ENCODE measurements at places on chromosomes 3 and 15.

DNA sequence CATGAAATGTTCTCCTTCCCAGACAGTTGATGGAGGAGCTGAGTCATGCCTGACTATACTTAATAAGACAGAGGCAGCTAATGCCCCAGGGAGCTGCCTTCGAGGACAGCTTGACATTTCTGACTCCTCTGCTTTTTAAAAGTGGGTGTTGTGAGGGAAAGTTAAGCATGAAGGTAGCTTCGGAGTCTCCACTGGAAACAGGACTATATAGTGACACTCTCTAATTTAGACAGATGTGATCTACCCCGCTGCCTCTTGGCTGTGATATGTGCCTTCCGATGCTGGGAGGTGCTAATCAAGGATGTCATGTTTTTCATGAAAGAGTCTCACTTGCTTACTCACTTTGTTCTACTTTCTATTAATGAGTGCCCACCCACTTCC lies 72.7 kb downstream of the IL1RAP start:
- DNase-seq = no peak

- DNase-seq = no peak
Observed at GRCh38 chr3:10260211-10260701, 12.0 kb downstream of the TATDN2 start.

GRCh38 chr15:46460431-46461094 lies 825.7 kb downstream of the SQOR start:
- DNase-seq = no peak

DNA sequence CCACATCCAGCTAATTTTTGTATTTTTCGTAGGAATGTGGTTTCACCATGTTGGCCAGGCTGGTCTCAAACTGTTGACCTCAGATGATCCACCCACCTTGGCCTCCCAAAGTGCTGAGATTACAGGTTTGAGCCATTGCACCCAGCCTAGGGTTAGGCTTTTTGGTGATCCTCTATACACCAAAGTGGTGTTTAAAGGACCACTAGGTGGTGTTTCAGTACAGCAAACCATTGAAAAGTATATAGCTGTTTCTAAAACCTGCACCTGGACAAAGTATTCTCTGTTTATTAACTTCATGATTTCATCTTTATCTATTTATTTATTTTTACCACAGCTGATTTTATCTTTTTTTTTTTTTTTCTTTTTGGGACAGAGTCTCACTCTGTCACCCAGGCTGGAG lies 68.4 kb downstream of the MINDY2 start:
- no peak for DNase-seq

DNA sequence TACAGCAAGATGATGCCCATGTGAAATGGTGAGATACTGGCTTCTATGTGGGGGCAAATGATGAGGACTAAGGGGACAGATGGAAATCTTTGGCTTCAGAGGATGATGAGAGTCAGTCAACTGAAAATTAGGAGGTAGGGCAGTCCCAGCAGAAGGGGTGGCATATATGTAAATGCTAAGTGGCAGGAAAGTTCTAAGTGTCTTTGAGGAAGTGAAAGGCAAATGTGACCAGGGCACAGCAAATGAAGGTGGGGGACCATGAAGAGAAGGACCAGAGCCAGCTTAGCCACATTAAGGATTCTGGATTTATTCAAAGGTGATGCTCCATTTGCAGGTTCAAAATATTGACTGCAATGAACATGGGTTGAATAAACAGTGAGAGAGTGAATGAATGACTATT lies 29.2 kb upstream of the LIMD1 start:
- no peak for DNase-seq

- no peak for DNase-seq
Observed at GRCh38 chr3:36405190-36405589, 24.9 kb downstream of the STAC start.

- DNase-seq = peak; percentile 19
Observed at GRCh38 chr15:82044373-82045178, 1.2 kb downstream of the MEX3B start.

DNA sequence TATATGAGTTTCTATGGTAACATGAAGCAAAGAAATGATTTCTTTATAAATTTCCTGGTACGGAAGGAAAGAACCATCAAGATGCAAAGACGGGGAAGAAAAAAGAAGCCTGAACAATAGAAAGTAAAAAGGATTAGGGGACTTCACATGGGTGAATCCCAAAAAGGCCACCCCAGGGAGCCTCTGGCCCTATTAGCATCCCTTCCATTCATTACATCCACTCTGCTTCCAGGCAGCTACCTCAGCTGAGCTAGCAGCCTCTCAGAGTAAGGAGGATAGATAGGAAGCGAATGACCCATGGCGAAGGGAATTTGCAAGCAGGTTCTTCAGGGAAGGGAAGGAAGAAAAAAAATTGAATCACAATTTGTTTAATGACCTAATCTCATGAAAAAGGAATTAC lies 81.6 kb downstream of the GABRB3 start:
- no peak for DNase-seq

Measured in GM06990 (cell line).